ENCODE measurements at places on chromosomes 1 and 21. TPM values are rescaled to one million over a fixed set of nuclear protein-coding genes. Genes with fewer than 3 reads are reported as not detected.

DNA sequence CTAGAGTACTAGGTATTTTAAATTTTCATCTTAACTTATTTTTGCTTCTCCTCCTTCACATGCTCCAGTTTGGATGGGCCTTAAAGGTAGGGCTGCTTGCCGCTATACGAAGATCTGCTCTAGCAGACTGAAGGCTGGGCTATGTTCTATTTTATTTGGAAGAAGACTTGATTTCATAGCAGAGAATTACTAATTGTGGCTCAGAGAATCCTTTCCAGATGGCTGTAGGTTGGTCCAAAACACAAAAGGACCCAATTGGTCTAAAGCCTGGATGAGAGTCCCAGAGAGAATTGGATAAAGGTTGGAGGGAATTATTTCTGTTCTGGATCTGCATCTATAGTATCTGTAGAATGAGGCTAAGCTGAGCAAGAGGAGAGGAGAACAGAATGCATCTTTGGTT lies 719.4 kb upstream of the PTBP2 start:
- no peak for DNase-seq

- DNase-seq: no peak
These were observed 2.3 kb downstream of the SERBP1 start for GRCh38 chr1:67427947-67428346.

- no peak for DNase-seq
These were observed 162.9 kb downstream of the PLPP3 start for GRCh38 chr1:56416495-56416894.

DNA sequence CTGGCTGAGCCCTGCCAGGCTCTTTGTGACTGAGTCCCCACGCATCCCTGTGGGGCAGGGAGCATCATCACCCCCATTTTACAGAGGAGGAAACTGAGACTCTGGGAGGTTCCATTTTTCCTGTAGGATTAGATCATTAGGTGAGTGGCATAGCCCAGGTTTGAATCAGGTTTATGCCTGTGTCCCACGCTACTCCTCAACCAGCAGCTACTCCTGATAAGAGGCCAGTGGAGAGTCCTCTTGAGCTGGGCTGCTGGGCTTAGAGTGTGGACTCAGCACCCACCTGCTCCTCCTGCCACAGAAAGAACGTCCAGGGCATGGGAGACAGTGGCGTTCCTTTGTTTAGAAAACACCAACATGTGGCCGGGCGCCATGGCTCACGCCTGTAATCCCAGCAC lies 30.7 kb downstream of the TNFRSF1B start:
- DNase-seq: no peak

DNA sequence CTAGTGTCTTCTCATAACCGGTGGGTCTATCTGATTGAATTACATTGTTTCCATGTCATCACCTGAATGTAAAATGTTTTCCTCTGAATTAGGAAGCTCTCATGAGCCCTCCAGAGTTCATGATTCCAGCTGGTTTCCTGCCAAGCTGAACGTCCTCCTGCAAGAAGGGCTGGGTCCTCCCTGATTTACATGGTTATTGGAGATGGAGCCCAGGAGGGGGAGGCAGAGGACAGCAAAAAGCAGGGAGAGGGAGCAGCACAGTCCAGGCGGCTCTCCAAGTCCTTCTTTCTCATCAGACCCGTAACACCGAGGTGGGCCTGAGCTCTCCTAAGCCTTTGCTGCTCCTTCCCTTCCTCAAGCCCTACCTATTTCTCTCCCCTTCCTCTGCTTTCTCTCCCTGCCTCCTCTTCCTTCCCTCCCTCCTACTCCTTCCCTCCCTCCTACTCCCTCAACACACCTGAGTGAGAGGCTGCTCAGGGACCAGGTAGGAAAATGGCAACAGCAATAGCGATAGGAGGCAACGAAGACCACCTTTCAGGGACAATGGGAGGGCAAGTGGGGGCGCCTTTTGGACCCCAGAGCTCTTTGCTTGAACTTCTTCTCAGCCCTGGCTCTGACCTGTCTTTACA lies 265.9 kb downstream of the PRDM2 start:
- peak; percentile 67 for DNase-seq

GRCh38 chr21:14880922-14881321 lies 183.9 kb downstream of the NRIP1 start:
- no peak for DNase-seq

- no peak for DNase-seq
These were observed 140.5 kb downstream of the ZBTB18 start for GRCh38 chr1:244191581-244191980.

DNA sequence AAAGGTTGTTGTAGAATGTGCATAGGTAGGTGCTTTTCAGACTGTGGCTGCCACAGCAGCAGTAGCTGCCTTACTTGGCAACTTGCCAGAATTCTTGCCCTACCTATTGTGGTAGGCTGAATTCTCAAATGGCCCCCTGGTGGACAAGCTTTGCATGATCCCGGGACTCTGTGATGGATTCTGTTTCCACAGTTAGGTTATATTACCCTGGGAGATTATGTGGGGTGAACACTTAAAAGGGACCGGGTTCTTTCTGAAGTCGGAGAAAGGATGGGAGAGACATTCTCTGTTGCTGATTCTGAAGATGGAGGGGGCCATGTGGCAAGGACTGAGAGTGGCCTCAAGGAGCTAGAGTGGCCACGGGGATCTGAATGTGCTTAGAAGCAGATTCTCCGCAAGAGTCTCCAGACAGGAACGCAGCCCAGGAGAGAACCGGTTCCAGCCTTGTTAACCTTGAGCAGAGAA lies 32.1 kb upstream of the KCNE1 start:
- DNase-seq: peak; percentile 79

DNA sequence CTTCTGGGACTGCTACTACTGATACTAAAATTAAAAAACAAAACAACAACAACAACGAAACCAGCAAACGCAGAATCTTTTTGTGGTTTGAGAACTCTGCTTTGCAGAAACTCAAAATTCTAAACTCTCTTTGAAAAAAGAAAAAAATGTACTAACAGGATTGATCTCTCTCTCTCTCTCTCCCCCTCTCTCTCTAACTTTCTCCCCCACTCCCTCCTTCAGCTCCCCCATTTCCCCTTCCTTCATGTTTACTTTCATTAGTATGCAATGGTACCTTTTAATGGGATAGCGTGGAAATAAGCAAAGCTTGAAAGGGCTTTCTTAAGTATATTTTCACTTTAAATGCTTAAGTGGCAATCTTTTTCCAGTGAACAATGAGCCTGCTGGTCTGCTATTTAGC lies 562.6 kb upstream of the ADGRL2 start:
- DNase-seq: peak; percentile 60

GRCh38 chr1:200658037-200658818 lies 11.5 kb downstream of the DDX59 start:
- DNase-seq: no peak

DNA sequence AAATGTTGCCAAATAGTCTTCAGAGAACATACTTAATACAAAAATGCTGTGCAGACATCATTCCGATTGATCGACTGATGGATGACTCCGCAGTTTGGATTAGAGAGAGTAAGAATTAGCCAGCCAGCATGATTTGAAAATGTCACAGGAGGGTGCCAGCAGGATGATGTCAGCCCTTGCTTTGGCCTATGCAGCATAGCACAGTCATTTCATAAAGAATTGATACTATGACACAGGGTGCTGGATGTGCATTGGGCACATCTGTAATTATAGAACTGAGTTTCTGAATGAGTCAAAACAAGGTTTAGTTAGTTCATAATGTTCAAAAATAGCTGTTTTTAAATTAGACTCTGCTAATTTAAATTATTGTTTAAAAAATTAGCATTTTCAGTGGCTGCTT lies 21.6 kb upstream of the TRAF5 start:
- no peak for DNase-seq

MARCKSL1 gene
- 208 TPM for total RNA-seq

ANGPTL7 gene
- not detected for total RNA-seq

HSPA6 gene
- 0.13 TPM for total RNA-seq

MACO1 gene
- 17.5 TPM for total RNA-seq

CD1D gene
- total RNA-seq: not detected

FAM163A gene
- not detected for total RNA-seq

ADGRB2 gene
- 0.73 TPM for total RNA-seq

CFHR4 gene
- not detected for total RNA-seq

ANKRD45 gene
- total RNA-seq: not detected

CHI3L2 gene
- 0.53 TPM for total RNA-seq

DNAJC28 gene
- 2.0 TPM for total RNA-seq

CASQ1 gene
- total RNA-seq: 0.49 TPM

CCSAP gene
- 33.5 TPM for total RNA-seq

TOR1AIP2 gene
- total RNA-seq: 62.3 TPM

SERPINC1 gene
- 0.22 TPM for total RNA-seq

Data from SJCRH30 (cell line).